ENCODE measurements at places on chromosomes 11 and 22.

DNA sequence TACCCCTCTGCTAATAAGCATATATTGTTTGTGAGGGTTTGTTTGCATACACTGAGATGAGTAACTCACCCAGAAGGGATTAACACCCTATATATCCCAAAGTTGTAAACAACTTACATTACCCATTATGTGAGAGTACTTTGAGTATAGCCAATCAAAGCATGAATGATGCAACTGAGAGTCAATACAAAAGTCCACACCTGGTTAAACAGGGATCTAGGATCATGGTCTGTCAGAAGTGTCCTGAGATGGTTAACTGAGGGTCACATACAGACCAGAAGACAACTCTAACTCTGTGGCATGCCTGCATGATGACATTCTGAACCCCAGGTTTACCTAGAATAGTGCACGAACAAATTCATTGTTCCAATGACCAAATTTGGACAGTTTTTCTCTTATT, 17.4 kb upstream of the OR10A5 start:
- H3K36me3 ChIP-seq, result no peaks in the 10 kb centered on the region
- no peak for DNase-seq
- no peaks in the 10 kb centered on the region for H3K27me3 ChIP-seq
- no peaks in the 10 kb centered on the region for H3K4me1 ChIP-seq

DNA sequence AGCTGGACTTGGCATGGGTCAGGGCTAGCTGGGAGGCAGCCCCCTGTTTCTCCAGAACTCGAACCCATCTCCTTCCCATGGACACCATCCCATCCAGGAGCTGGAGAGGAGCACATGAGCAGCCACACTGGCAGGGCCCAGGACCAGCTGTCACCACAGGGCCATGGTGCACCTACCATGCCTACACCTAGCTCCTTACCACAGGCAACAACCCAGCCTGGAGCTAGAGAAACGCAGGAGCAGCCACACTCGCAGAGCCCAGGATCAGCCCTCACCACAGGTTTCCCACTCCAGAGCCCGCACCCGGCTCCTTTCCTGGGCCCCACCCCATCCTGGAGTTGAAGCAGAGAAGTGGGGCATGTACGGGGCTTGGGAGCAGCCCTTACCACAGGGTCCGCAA, 50.2 kb downstream of the GAB4 start:
- H3K4me1 ChIP-seq, result no peaks in the 10 kb centered on the region
- no peak for DNase-seq
- no peaks in the 10 kb centered on the region for H3K27me3 ChIP-seq

- H3K27me3 ChIP-seq, result no peaks in the 10 kb centered on the region
- no peaks in the 10 kb centered on the region for H3K36me3 ChIP-seq
- H3K4me3 ChIP-seq, result peak overlapping the region; percentile 65
- H3K4me1 ChIP-seq, result no peaks in the 10 kb centered on the region
- H3K27ac ChIP-seq, result peak overlapping the region; percentile 62
These were observed 925 bp upstream of the KCNJ11 start for GRCh38 chr11:17389211-17389956.

- no peak overlapping the region for H3K4me3 ChIP-seq
- no peak overlapping the region for H3K27ac ChIP-seq
- no peaks in the 10 kb centered on the region for H3K4me1 ChIP-seq
- no peak for DNase-seq
These were observed 63.0 kb downstream of the RPL27A start for GRCh38 chr11:8745431-8746253.

DNA sequence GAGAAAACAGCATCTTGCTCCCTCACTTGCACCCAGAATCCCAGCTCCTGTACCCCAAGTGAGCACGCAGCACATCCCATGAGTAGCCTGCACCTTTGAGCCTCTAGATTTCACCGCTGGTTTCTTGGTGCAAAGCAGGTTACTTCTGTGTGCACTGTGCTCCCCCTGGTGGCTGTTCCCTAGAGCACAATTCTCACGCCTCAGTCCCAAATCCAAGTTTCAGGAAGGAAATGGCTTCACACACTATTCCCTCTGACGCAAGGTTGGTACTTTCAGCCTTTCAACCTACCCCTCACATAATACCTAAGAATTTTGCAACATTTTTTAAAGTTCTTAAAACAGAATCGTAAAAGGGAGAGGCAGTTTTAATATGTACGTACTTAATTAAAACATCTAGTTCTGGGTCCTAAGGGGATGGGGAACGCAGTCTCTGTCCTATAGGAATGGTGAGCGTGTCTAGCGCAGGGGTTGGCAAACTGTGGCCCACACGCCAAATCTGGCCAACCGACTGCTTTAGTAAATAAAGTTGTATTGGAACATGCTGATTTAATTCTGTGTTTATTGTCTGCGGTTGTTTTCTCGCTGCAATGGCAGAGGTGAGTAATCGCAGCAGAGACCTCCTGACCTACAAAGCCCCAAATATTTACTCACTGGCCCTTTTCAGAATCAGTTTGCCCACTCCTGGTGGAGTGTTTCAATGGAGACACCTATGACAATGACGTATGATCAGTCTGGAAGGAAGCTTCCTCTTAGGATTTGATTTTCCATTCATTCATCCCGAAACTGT, 27.5 kb downstream of the DHCR7 start:
- no peaks in the 10 kb centered on the region for H3K27me3 ChIP-seq
- peak; percentile 30 for DNase-seq
- no peaks in the 10 kb centered on the region for H3K36me3 ChIP-seq
- H3K4me3 ChIP-seq, result no peak overlapping the region

DNA sequence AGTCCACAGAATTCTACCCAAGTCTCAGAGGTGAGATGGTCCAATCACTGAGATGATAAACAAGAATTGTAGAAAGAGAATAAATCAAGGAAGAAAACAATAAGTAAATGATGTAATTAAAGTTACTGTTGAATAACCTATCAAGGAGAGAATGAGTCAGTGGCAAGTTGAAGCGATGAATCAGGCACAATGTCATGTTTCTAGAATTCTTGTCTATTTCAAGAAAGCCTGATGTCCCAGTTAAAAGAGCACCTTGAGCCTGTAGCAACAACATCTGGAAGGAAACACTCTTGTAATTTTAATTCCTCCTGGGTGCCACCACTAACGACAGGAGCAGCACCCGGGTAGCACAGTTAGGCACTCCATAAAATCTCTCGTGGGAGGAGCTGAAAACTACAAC, 67.9 kb upstream of the SLC35C1 start:
- no peak for DNase-seq
- H3K36me3 ChIP-seq, result no peaks in the 10 kb centered on the region
- no peaks in the 10 kb centered on the region for H3K27me3 ChIP-seq
- H3K4me1 ChIP-seq, result no peaks in the 10 kb centered on the region
- H3K4me3 ChIP-seq, result no peak overlapping the region

GRCh38 chr22:31075961-31076360, 5.2 kb upstream of the SMTN start:
- H3K36me3 ChIP-seq, result no peaks in the 10 kb centered on the region
- peak overlapping the region; percentile 74 for H3K27ac ChIP-seq
- H3K27me3 ChIP-seq, result no peaks in the 10 kb centered on the region

DNA sequence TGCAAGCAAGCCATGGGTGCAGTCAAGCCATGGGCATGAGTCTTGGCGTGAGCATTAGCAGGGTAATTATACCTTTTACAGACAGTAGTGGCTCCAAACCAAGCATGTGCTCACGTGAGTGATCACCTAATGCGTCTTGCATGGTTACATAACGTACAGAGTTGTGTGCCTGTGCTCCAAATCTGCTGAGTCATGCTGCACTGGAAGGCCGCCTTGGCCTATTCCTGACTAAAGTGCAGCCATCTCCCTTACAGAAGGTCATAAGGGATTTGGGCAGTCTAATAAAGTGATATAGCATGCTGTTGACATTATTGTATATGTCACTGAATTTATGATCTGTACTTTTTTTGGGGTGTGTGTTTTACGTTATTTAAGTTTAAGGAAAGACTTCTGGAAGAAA, 102.4 kb downstream of the ARHGAP42 start:
- peak overlapping the region; percentile 3 for H3K27ac ChIP-seq
- DNase-seq, result peak; percentile 76
- no peak overlapping the region for H3K4me3 ChIP-seq
- H3K4me1 ChIP-seq, result peaks cover 9% of the 10 kb centered on the region

GRCh38 chr11:69380451-69380901, 86.5 kb downstream of the MYEOV start:
- no peak overlapping the region for H3K27ac ChIP-seq
- H3K4me3 ChIP-seq, result no peak overlapping the region
- no peaks in the 10 kb centered on the region for H3K36me3 ChIP-seq
- H3K4me1 ChIP-seq, result no peaks in the 10 kb centered on the region
- no peaks in the 10 kb centered on the region for H3K27me3 ChIP-seq
- peak; percentile 34 for DNase-seq

GRCh38 chr11:17475666-17476316, 854 bp downstream of the ABCC8 start:
- DNase-seq, result no peak
- peak overlapping the region; percentile 34 for H3K4me3 ChIP-seq
- H3K27ac ChIP-seq, result no peak overlapping the region
- H3K4me1 ChIP-seq, result no peaks in the 10 kb centered on the region

GRCh38 chr22:35684732-35685131, 32.9 kb upstream of the APOL5 start:
- no peak overlapping the region for H3K27ac ChIP-seq
- H3K27me3 ChIP-seq, result no peaks in the 10 kb centered on the region
- no peak for DNase-seq
- H3K4me3 ChIP-seq, result no peak overlapping the region
- no peaks in the 10 kb centered on the region for H3K36me3 ChIP-seq

Measured in Peyer's patch (tissue), 4 donors.